ENCODE measurements at places on chromosomes 12 and 14.
A peak's percentile ranks its signal among the peaks of the same experiment; 100 is the strongest.

GRCh38 chr14:35367056-35367372 lies 37.5 kb downstream of the NFKBIA start:
- DNase-seq, result no peak

DNA sequence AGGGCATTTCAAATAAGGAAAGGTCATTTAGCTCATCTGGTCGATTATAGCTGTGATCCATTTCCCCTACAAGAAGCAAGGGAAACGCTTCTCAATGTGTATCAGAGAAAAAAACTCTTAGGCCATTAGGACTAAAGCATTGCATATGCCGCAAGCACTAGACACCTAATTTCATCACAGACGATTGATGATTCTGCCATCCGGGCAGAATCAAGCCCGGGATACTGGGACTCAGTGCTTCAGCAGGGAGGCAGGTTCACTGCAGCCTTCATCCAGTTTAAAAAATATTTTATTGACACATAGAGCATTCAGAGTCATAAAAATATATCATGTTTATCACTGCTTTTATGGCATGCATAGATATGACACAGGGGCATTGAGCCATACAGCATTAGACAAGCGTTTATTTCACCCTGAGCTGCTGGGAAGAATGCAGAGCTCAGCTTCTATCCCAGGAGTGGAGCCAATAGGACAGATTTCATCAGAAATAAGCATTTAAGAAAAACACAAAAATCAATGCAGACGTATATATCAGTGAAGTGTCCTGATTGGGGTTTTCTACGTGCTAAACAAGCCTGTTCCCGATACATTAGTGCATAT lies 806.9 kb downstream of the GALC start:
- DNase-seq, result no peak

- DNase-seq, result no peak
These were observed 62.7 kb downstream of the NOS1 start for GRCh38 chr12:117298648-117299225.

- no peak for DNase-seq
These were observed 28.3 kb downstream of the STON2 start for GRCh38 chr14:81371802-81372201.

DNA sequence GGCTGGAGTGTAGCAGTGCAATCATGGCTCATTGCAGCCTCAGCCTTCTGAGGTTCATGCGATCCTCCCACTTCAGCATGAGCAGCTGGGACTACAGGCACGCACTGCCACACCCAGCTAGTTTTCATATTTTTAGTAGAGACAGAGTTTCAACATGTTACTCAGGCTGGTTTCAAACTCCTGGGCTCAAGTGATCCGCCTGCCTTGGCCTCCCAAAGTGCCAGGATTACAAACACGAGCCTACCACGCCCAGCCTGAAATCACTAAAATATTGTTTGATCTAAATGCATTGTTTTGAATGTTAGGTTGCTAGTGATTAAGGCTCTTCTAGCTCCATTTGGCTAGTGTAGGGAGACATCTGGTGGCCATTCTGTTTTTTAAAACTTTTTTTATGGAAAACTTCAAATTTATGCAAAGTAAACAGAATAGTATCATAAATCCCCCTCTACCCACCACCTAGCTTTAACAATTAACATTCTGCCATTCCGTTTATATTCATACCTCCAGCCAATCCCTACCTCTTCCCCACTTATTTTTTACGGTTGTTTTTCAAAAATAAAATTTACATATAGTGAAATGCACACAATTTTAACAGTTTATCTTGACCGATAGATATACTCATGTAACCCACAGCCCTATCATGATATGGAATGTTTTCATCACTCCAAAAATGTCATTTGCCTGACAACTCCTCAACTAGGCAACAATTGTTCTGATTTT lies 37.8 kb downstream of the MYO1H start:
- DNase-seq, result no peak

GRCh38 chr12:6840330-6840729 lies 395 bp upstream of the GNB3 start:
- no peak for DNase-seq

DNA sequence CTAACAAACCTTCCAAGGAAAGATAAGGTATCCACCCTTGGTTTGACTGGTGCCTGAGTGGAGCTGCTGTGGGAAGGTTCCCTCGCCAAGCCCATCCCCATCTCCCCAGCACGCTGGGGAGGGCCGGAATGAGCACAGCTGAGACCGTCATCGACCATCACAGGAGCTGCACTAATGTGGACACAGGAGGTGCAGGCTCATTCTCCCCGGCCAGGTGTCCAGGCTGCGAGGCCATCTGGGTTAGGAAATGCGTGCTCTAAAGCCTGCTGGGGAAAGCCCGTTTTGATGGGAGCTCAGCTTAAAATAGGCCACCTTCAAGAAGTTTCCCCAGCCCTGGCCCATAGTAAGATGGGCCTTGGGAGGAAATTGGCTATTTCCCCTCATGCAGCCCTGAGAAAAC lies 35.2 kb upstream of the FOXN3 start:
- DNase-seq, result no peak

DNA sequence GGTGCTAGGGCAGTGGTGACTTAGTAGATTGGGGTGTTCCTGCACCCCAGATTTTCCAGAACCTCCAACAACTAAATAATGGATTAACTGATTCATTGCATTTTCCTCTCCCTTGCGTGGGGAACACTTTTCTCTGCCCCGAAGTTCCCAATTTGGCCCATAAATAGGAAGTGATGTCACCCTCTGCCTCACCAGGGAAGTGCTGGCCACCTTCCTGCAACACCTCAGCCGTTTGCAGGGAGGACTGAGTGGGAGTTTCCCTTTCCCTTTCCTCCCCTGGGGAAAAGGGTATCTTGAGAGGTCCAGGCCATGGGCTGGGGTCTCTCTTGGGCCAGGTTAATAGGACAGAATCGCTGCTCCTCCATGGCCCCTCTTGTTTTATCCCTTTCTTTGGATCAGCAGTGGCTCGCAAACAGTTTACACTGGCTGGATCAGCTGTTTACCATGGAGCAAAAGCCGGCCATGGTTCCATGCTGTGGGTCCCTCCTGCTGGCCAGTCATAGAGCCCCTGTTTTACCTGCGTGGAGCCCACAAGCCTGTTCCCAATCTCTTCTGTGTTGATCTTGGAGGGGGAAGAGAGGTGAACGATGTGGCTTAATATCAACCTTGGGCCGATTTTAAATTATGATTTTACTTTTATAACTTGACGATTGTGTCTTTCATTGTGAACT lies 91.6 kb upstream of the VRK1 start:
- DNase-seq, result no peak

- DNase-seq, result no peak
These were observed 38.3 kb downstream of the GALNT4 start for GRCh38 chr12:89486264-89486663.

GRCh38 chr12:42143452-42144157 lies 1.1 kb downstream of the GXYLT1 start:
- no peak for DNase-seq

DNA sequence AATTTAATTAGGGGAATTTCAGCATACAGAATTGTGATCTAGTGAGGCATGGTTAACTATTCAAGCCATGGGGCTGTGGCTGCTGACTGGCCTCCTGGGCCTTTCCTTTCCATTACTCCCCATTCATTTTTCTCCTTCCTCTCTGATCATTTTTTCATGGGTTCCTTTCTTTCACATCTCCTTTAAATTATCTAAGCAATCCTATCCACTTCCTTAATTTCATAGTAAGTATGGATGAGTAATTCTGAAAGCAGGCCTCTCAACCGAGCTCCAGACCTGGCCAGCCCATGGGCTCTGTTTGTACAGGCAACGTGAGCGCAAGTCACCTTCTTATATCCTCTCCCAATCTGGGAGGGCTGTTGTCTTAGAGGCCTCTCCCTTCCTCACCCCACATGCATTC lies 13.4 kb downstream of the CKAP4 start:
- no peak for DNase-seq

DNA sequence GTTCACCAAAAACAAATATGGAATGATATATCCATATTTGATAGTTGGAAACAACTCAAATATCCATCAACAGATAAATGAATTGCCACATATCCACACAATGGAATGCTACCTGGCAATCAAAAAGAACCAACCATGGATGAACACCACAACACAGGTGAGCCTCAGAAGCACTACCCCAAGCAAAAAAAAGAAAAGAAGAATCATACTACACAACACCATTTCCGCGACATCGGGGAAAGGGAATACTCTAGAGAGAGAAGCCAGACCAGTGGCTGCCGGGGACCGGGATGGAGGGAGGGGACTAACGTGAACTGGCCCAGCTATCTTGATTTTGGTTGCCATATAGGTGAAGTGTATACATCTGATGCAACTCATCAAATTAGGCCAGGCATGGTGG lies 41.4 kb downstream of the SCARB1 start:
- DNase-seq, result no peak

GRCh38 chr12:123580772-123581171 lies 3.6 kb upstream of the TMED2 start:
- DNase-seq, result no peak

GRCh38 chr12:2173971-2174370 lies 121.2 kb downstream of the CACNA1C start:
- DNase-seq, result no peak

GRCh38 chr12:118371321-118372282 lies 1.1 kb downstream of the TAOK3 start:
- no peak for DNase-seq

DNA sequence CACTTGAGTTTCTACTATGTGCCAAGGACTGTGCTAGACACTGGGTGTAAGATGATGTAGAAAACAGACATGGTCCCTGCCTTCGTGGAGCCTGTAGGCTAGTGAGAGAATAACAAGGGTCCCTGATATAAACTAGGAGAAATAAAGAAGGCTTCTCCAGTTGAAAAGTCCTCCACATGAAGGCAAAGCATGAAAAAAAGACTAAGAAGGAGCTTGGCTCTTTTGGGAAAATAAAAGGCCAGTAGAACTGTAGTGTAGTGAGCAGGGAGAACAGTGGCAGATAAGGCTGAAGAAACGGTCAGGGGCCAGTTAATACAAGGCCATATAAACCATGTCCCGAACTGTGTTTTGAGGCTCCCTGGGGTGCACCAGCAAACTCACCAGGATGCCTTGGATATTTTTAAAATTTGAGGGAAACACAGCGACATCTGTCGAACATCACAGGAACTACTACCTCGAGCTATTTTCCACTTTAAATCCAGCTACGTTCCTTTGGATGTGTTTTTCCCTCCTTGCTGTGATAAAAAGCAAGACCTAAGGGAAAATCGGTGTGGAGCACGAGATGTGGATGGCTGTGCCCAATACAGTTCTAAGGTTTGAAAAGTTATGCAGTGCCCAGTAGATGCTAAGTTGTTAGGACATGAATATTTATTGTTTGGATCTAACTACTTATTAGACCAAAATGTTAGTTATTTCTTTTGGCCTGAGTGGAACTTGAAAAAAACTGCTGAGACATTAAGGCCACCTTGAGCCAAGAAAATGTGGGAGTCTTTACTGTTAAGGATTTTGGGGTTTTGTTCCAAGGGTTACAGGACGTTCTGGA lies 8.5 kb upstream of the CFL2 start:
- peak; percentile 20 for DNase-seq

DNA sequence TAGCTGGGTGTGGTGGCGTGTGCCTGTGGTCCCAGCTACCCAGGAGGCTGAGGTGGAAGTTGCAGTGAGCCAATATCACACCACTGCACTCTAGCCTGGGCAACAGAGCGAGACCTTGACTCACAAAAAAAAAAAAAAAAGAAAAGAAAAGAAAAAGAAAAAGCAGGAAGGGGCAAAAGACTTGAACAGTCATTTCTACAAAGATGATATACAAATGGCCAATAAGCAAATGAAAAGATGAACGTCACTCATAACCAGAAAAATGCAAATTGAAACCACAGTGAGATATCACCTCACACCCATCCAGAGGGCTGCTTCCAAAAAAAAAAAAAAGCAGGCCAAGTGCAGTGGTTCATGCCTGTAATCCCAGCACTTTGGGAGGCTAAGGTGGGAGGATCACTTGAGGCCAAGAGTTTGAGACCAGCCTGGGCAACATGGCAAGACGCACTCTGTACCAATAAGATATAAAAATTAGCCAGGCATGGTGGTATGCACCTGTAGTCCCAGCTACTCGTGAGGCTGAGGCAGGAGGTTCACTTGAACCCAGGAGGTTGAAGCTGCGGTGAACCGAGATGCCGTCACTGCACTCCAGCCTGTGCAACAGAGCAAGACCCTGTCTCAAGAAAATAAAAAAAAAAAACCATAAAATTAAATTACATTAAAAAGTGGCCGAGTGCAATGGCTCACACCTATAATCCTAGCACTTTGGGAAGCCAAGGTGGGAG lies 20.5 kb downstream of the UBC start:
- no peak for DNase-seq
